ENCODE measurements at places on chromosomes 16 and 17. TPM values are rescaled to one million over a fixed set of nuclear protein-coding genes. Genes with fewer than 3 reads are reported as not detected.

The DNAAF8 gene
- total RNA-seq, result 0.54 TPM

The CBX8 gene
- total RNA-seq, result 6.4 TPM

The CORO1A gene
- 829 TPM for total RNA-seq

The OTOP3 gene
- total RNA-seq, result not detected

The OR4D1 gene
- total RNA-seq, result 1.6 TPM

The CHST4 gene
- not detected for total RNA-seq

The SLC25A11 gene
- total RNA-seq, result 47.5 TPM

- H3K27ac ChIP-seq, result no peak overlapping the region
- no peak overlapping the region for H3K4me3 ChIP-seq
- H3K27me3 ChIP-seq, result no peaks in the 10 kb centered on the region
- peaks cover 2% of the 10 kb centered on the region for H3K36me3 ChIP-seq
- no peak for DNase-seq
Measured at GRCh38 chr16:27728691-27729090, 178.7 kb downstream of the KATNIP start.

- DNase-seq, result no peak
- H3K27me3 ChIP-seq, result no peaks in the 10 kb centered on the region
- no peaks in the 10 kb centered on the region for H3K4me1 ChIP-seq
- no peak overlapping the region for H3K4me3 ChIP-seq
- H3K36me3 ChIP-seq, result peaks cover 67% of the 10 kb centered on the region
Measured at GRCh38 chr16:70778901-70779309, 22.1 kb downstream of the VAC14 start.

DNA sequence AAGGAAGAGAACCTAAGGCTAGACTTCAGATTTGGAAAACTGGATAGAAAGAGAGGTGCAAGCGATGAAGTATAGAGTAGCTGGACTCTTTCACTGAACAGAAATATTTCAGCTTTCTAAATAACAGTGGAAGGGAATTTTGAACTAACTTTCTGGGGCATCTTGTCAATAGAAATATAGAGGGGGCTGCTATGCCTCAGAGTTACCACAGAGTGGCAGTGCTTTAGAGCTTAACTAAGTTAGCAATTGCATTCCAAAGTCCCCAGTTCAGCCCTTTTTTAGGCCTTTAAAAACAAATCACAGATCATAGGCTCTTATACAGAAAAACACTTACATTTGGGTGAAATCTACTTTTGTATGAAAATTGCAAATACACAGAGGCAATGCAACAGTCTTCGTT, 154.2 kb upstream of the CDH8 start:
- no peaks in the 10 kb centered on the region for H3K4me1 ChIP-seq
- no peaks in the 10 kb centered on the region for H3K27me3 ChIP-seq
- H3K4me3 ChIP-seq, result no peak overlapping the region
- DNase-seq, result no peak
- no peaks in the 10 kb centered on the region for H3K36me3 ChIP-seq
- H3K27ac ChIP-seq, result no peak overlapping the region

DNA sequence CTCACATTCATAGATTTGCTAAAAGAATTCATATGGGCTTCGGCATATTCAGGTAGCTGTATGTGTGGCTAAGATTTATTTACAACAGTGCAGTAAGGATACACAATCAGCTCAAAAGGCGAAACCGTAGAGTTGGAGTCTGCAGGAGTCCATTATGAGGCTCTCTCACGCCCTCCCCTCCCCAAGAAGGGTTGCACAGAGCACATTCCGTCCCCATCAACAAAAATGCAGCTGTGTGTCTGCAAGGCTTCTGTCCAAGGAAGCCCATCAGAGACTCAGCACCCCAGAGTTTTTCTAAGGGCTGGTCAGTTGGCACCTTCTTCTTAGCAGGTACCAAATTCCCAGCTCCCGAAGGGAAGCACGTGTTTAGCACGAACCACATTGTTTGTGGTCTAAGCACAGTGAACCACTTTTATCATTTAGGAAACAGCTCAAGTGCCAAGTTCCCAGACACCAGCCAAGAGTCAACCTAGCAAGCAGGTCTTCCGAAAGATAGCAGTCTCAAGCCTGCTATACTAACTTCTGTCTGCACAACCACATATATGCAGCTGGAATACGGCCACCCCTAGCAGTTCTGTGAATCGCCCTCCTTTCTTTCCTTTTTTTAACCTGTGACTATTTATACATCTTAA, 28.5 kb upstream of the MEAK7 start:
- H3K27ac ChIP-seq, result no peak overlapping the region
- H3K27me3 ChIP-seq, result no peaks in the 10 kb centered on the region
- H3K36me3 ChIP-seq, result no peaks in the 10 kb centered on the region
- no peak for DNase-seq
- no peak overlapping the region for H3K4me3 ChIP-seq
- peaks cover 12% of the 10 kb centered on the region for H3K4me1 ChIP-seq

DNA sequence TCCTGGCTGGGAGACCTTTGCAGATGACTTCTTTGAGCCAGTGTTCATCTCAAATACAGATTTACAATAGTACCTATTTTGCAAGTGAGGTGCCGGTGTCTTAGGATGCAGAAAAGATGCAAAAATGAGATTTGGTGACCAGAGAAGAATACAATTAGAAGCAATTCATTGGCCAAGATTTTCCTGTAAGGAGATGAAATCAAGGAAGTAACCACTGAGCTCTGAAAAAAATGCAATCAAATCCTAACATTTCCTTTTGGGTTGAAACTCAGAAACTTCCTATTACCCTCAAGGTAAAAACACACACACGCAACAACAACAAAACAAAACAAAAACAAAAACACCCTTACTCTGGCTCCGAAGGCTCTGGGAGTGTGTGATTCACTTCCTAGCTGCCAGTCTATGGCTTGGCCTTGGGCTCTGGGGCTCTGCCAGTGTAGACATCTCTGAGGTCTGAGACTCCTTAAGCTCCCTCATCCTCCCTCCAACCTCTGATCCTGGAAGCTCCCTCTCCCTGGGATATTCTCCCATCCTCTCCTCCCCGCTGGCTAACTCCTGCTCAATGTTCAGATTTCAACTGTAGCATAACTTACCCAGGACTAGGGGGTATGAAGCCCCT, 16.8 kb upstream of the MT4 start:
- H3K36me3 ChIP-seq, result no peaks in the 10 kb centered on the region
- no peak overlapping the region for H3K4me3 ChIP-seq
- H3K27me3 ChIP-seq, result no peaks in the 10 kb centered on the region
- no peak overlapping the region for H3K27ac ChIP-seq
- peaks cover 8% of the 10 kb centered on the region for H3K4me1 ChIP-seq

DNA sequence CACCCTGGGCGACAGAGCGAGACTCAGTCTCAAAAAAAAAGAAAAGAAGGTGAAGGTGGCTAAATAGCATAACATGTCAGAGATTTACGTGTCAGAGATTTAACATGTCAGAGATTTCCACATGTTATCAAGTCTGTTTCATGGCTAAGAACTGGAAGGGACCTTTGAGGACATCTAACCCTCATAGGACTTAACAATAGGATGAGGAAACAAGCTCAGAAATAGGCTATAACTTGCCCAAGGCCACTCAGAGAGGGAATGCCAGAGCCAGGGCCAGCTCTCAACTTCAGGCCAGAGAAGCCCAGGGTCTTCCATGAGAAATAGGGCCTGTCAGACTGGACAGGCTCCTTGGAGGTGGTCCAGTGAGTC, 26.8 kb upstream of the ZNF629 start:
- DNase-seq, result no peak
- peaks cover 14% of the 10 kb centered on the region for H3K4me1 ChIP-seq
- H3K27ac ChIP-seq, result peak overlapping the region; percentile 83
- H3K4me3 ChIP-seq, result peak overlapping the region; percentile 48

DNA sequence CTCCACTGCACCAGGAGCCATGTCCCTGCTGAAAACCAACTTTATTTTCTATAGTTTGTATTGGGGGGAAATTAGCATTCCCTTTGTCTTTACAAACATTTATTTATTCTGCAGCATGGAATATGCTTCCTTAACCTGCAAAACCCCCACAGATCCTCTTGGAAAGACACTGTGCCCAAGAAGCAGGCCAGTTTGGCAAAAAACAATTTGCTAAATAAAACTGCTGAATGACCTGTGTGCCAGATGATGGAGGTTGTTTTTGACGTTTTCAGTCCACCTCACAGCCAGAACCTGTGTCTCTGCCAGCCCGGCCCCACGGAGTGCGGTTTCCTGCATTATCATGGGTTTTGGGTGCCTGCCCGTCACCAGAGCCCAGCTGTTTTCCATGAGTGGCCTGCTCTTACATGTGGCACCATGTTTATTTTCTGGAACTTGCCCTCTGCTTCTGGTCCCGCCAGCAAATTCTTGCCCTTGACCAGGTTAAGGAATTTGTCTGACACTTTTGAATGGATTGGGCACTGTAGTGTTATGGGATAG, 26.4 kb downstream of the ORC6 start:
- no peak overlapping the region for H3K4me3 ChIP-seq
- DNase-seq, result no peak
- H3K27ac ChIP-seq, result no peak overlapping the region
- no peaks in the 10 kb centered on the region for H3K36me3 ChIP-seq
- peaks cover 4% of the 10 kb centered on the region for H3K4me1 ChIP-seq
- H3K27me3 ChIP-seq, result no peaks in the 10 kb centered on the region

- H3K36me3 ChIP-seq, result peaks cover 18% of the 10 kb centered on the region
- H3K27me3 ChIP-seq, result no peaks in the 10 kb centered on the region
- H3K4me3 ChIP-seq, result no peak overlapping the region
- peak; percentile 26 for DNase-seq
- H3K27ac ChIP-seq, result peak overlapping the region; percentile 53
- peaks cover 58% of the 10 kb centered on the region for H3K4me1 ChIP-seq
Measured at GRCh38 chr17:78414178-78415162, 36.0 kb downstream of the PGS1 start.

DNA sequence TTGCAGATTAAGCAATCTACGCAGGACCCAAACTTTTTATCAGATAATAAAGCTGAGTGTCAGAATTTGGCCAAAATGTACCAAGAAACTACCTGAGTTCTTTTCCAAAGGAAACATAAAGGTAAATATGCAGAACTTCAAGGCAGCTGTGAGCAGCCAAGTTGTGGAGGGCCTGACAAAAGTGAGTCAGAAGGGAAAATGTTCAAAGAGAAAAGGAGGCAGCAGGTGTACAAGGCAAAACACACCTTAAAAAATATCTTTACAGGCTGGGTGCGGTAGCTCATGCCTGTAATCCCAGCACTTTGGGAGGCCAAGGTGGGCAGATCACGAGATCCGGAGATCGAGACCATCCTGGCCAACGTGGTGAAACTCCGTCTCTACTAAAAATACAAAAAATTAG, 7.0 kb upstream of the KANSL1 start:
- DNase-seq, result no peak
- H3K27me3 ChIP-seq, result no peaks in the 10 kb centered on the region
- H3K4me3 ChIP-seq, result no peak overlapping the region
- H3K27ac ChIP-seq, result no peak overlapping the region

DNA sequence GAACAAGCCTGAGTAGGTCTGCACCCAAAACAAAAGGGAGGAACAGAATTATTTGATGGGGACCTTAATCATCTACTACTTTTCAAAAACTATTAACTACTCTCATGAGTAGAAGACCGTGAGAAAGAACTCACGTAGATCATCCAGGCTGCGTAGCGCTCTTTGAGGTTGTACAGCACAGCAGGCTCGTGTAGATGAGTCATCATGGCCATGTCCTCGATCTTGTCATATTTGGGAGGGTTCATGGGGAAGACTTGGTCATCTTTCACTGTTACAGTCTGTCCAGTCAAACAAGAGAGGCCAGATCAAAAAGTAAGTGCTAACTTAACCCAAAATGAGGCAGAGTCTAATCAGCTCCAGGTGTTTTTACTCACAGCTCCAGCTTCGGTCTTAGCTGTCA, 2.3 kb downstream of the MYH1 start:
- peaks cover 1% of the 10 kb centered on the region for H3K27me3 ChIP-seq
- no peaks in the 10 kb centered on the region for H3K36me3 ChIP-seq
- H3K27ac ChIP-seq, result no peak overlapping the region
- H3K4me3 ChIP-seq, result no peak overlapping the region
- DNase-seq, result no peak
- no peaks in the 10 kb centered on the region for H3K4me1 ChIP-seq

- no peak for DNase-seq
- peaks cover 17% of the 10 kb centered on the region for H3K27me3 ChIP-seq
- no peak overlapping the region for H3K4me3 ChIP-seq
- no peaks in the 10 kb centered on the region for H3K36me3 ChIP-seq
- peaks cover 42% of the 10 kb centered on the region for H3K4me1 ChIP-seq
Measured at GRCh38 chr17:57873261-57874057, 23.6 kb upstream of the MRPS23 start.

- H3K27me3 ChIP-seq, result peaks cover 7% of the 10 kb centered on the region
- H3K27ac ChIP-seq, result no peak overlapping the region
- H3K36me3 ChIP-seq, result no peaks in the 10 kb centered on the region
- H3K4me3 ChIP-seq, result peak overlapping the region; percentile 34
Measured at GRCh38 chr17:384622-385177, 32.1 kb upstream of the RPH3AL start.

GRCh38 chr17:16002708-16003260, 3.2 kb downstream of the TTC19 start:
- H3K27me3 ChIP-seq, result no peaks in the 10 kb centered on the region
- H3K4me3 ChIP-seq, result no peak overlapping the region
- peaks cover 17% of the 10 kb centered on the region for H3K4me1 ChIP-seq
- peaks cover 56% of the 10 kb centered on the region for H3K36me3 ChIP-seq

DNA sequence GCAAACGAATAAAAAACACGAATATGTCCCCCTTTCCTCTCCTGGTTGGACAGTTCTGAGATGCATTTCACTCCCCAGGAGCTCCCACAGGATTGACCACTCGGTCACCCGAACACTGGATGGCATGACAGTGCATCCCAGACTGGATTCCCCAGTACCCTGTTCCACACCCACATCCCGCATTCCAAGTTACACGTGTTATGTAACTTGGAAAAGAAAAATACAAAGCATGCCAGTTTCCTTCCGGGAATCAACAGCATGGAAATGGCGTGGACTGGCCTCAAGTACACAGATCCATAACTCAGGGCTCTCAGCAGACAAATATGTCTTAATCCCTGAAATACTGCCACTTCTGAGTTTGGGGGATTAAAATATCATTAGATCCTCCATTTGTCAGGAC, 12.6 kb upstream of the KLHL36 start:
- H3K27ac ChIP-seq, result no peak overlapping the region
- H3K27me3 ChIP-seq, result no peaks in the 10 kb centered on the region
- H3K4me3 ChIP-seq, result no peak overlapping the region
- H3K36me3 ChIP-seq, result no peaks in the 10 kb centered on the region
- DNase-seq, result no peak

- H3K4me3 ChIP-seq, result peak within 1 kb of the TSS; percentile 26
- DNase-seq, result no peak
- no peaks in the 10 kb centered on the region for H3K36me3 ChIP-seq
- peaks cover 8% of the 10 kb centered on the region for H3K27me3 ChIP-seq
Measured at GRCh38 chr17:30921544-30922196, at the start of gene ADAP2. ADAP2 (plus strand) TSS chr17:30921945; CDS start chr17:30922015, 70 bp downstream.

GRCh38 chr17:29291163-29291752, 2.7 kb downstream of the NUFIP2 start:
- DNase-seq, result no peak
- H3K4me1 ChIP-seq, result peaks cover 29% of the 10 kb centered on the region
- peak overlapping the region; percentile 70 for H3K27ac ChIP-seq

Measured in natural killer cell (primary cell).